ENCODE measurements at places on chromosomes 5 and 9. TPM values are rescaled to one million over a fixed set of nuclear protein-coding genes. Genes with fewer than 3 reads are reported as not detected.

Gene SLC25A48
- total RNA-seq = not detected

Gene PCSK5
- 10.7 TPM for total RNA-seq

Gene PGM5
- 3.0 TPM for total RNA-seq

Gene SLC6A18
- not detected for total RNA-seq

Gene ADCY2
- not detected for total RNA-seq

Gene TAF11L9
- total RNA-seq = not detected
